ENCODE measurements at places on chromosomes 12 and 14.

GRCh38 chr14:100830681-100831080, 4.8 kb downstream of the MEG3 start:
- no peak for DNase-seq

DNA sequence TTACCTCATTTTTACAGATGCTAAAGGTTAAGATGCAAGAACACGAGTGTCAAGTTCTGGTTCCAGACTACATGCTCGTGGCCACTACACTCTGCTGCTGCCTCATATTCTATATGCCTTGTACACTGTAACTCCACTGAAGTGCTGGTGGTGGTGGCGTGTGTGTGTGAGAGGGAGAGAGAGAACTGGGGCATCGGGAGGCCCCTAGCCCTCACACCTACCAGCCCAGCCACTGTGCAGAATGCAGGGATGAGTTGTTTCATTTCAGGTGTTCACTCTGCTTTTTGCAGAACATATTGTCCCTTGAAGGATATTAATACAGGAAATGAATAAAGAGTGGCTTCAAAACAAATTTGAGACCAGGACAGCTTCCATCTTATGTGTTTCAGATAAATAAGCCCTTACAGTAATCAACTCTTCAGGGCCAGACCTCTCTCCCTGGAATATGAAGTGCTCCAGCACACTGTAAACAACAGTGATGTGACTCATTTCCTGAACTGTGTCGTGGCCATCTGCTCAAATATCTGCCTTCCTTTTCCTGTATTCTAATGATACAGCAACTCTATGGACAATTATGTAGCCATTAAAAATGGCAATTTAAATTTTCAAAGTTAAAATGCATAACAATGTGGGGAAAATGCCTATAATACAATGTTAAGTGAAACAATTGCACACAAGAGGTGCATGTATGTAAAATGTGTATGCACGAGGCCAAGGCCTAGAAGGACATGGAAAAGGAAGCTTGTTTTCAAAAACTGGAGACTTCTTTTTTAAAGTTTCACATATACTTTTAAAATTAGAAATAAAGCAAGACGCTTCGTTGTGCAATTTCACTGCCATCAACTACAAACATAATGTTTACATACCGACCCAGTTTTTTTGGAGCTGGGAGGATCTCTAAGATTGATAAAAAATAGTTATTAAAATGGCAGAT, 215.4 kb downstream of the PELI2 start:
- DNase-seq = no peak

DNA sequence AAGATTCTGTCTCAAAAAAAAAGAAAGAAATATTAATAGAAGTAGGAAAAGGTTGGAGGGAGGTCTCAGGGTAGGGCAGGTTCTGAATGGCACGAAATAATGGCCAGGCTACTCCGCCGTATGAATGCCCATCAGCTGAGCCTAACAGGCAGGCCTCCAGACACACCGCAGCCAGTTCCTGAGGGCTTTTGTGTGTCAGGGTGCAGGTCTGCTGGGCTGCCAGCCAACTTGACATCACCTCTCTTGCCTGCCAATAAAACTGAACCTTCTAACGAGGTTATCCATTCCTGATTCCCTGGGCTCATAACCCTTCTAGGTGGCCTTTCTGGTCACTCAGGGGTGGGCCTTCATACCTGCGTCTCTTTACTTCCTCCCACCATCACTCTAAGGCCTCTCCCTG, 3.0 kb downstream of the IFI27 start:
- DNase-seq = no peak

DNA sequence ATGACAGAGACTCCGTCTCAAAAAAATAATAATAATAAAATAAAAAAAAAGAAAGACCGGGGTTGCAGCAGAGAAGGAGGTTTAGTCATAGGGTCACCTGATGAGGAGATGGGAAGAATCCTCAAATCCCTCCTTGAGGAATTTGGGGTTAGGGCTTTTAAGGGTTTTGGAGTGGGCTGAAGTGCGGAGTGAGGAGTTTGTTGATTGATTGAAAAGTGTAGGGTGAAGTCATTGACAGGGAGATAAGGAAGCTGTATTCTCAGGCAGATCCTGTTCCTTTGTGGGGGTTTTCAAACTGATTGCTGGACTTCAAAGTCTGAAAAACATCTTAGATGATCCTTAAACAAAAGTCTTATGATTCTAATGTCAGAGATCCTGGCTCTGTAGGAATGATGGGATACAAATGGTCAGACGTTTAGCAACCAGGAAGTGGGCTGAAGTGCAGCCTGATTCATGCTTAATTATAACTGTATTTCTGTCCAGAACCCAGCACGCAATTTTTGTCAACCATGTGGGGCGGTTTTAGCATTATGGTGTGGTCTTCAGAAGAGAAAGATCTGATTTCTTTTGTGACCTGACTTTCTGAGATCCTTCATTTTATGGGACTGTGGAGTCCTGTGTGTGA, 16.0 kb downstream of the FNTB start:
- no peak for DNase-seq

GRCh38 chr12:51833448-51834227, 14.9 kb downstream of the FIGNL2 start:
- DNase-seq = no peak

DNA sequence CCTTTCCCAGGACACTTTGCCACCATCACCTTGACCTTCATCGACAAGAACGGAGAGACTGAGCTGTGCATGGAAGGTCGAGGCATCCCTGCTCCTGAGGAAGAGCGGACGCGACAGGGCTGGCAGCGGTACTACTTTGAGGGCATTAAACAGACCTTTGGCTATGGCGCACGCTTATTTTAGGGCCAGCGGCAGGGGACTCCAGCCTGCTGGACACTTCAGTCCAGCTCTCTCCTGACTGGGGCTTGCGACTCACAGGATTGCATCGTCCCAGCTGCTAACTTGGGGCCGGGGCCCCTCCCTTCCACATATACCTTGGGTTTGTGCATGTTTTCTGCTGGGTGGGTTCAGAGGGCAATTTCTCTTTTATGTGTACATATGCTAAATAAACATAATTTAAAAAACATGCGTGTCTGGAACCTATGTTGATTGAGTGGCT, 11.2 kb downstream of the AHSA1 start:
- no peak for DNase-seq

DNA sequence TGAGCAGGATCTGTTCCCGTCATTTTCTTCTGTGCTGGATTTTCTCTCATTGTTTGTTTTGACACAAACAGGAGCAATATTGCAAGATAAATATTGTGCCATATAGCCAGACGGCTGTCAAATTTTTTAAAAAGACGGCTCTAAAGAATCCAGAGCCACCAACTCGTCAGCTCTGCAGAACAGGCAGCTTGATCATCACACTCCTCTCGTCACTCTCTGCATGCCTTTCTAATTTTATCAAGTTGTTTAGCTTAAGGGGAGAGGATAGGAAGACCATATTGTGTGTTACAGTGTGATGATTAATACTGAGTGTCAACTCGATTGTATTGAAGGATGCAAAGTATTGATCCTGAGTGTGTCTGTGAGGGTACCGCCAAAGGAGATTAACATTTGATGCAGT, 562.8 kb downstream of the GALC start:
- no peak for DNase-seq

DNA sequence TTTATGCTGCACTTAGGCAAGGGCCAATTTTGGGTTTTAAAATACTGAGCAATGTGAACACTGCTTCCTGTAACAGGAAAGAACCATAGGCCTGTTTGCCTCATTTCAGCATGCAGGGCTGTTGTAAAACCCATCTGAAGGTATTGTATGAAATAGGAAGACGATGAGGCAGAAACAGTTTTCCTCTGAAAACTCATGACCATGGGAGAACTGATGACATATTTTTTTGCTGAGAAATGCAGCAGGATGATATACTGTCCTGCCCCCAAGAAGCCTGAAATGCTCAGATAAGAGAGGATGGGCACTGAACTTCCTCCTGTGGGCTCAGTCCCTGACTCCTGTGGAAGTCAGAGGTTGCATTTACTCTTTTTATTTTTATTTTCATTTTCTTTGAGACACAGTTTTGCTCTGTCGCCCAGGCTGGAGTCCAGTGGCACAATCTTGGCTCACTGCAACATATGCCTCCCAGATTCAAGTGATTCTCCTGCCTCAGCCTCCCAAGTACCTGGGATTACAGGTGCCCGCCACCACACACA, 17.4 kb downstream of the PYGL start:
- DNase-seq = no peak

DNA sequence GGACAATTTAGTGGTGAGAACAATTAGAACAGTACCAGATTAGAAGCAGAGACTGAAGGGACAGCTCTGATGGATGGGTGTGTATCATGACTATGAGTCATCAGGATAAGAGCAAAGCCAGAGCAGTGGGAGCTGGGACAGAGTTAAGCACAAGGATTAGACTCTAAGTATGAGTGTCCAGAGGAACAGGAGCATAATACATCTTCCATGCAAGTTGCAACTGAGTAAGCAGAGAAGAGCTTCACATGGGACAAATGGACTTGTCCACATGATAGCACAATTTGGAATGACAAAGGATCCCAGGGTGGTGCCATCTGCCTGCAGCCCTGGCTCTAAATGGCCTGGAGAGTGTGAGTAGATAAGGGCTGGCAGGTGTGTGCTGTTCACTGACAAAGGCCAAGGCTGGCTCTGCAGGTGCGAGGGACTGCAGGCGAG, 226.4 kb upstream of the CAND1 start:
- DNase-seq = no peak

GRCh38 chr12:76464631-76465166, 94.9 kb downstream of the OSBPL8 start:
- DNase-seq = no peak

DNA sequence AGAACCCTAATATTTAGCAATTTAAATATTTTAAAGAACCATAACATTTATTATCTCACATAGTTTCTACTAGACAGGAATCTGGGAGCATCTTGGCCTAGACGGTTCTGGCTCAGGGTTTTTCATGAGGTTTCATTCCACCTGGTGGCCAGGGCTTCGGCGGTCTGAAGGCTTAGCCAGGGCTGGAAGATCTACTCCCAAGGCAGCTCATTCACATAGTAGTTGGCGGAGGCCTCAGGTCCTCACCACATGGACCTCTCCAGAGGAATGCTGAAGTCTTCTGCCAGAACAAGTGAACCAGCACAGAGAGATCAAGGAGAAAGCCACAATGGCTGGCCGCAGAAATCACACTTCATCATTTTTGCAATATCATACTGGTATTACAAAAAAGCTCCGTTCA, 68.2 kb downstream of the SINHCAF start:
- DNase-seq = no peak

GRCh38 chr12:20122274-20122673, 246.1 kb upstream of the PDE3A start:
- no peak for DNase-seq

DNA sequence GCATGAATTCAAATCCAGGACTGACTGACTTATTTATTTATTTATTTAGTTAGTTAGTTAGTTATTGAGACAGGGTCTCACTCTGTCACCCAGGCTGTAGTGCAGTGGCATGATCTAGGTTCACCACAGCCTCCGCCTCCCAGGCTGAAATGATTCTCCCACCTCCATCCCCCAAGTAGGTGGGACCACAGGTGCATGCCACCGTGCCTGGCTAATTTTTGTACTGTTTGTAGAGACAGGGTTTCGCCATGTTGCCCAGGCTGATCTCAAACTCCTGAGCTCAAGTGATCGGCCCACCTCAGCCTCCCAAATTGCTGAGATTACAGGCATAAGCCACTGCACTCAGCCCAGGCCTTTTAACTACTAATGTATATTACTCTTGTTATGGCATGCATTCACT, 36.0 kb downstream of the BTG1 start:
- DNase-seq = no peak

- no peak for DNase-seq
These were observed 186.3 kb downstream of the ALG10 start for GRCh38 chr12:34208331-34209258.

- no peak for DNase-seq
These were observed 13.1 kb downstream of the CRY1 start for GRCh38 chr12:107080299-107080698.

DNA sequence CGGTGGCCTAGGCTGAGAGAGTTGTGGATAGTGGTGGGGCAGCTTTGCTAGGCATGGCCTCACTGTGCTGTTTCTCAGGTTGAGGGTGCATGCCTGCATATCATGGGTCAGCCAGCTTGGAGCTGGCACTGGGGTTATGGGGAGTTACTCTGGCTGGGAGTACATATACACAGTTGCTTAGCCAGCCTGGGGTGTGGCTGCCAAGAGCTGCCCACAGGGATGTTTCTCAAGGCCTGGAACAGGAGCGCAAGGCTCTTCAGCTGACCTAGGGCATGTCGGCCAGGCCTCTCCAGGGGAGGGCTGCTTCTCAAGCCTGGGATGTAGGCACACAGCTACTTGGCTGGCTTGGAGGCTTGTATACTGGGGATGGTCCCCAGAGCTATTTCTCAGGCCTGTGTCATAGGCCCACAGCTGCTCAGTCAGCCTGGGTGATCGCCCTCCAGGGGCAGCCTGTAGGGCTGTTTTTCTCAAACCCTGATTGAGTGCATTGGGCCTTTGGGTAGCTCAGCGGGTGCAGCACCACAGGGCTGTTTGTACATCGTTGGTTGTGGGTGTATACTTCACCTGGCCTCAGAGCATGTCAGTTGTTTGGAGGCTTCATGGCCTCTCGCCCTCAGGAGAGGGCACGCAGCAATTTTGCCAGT, 114.9 kb downstream of the METTL25 start:
- DNase-seq = no peak

DNA sequence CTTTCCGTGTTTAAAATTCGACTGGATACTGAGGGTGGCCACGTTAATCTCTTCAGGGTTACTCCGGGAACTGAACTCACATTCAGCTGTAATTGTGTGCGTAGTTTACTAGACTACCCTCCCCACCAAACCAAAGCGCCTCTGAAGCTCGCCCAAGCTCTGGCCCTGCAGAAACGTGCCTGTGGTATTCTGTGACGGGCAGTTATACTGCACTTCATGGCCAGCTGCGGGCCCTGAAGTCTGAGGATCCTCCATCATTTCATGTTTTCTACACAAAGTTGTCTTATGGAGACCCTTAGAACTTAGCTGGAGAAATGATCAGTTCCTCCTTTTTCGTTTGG, 688 bp downstream of the ZNF26 start:
- DNase-seq = no peak

GRCh38 chr12:22366181-22366580, 31.7 kb upstream of the ST8SIA1 start:
- no peak for DNase-seq

DNA sequence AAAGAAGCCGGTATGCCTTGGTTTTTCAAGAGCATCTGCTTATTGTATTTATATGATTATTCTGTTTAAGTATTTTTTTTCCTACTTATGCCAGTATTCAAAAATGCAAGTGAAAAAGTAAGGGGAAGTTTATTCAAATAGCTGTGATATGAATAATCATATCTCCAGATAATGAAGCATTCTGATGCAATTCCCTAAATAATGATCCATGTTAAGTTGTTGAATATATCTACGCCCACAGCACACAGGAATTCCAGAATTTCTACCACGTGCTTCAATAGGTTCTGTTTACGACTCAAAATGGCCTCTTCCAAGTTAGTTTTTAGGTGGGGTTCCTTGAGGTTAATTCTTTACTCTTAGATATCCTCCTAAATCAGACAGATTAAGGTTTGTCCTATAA, 208.3 kb downstream of the NAV3 start:
- no peak for DNase-seq

GRCh38 chr14:57038689-57039088, 228.4 kb upstream of the OTX2 start:
- DNase-seq = no peak

All from D721Med (cell line).